Erythroblast (primary cell): ENCODE measurements at places on chromosomes 1 and 21.

GRCh38 chr1:36007741-36008140 lies 76.2 kb upstream of the TEKT2 start:
- no peak for DNase-seq

GRCh38 chr1:186183970-186184628 lies 191.0 kb downstream of the TPR start:
- peak; percentile 10 for DNase-seq

DNA sequence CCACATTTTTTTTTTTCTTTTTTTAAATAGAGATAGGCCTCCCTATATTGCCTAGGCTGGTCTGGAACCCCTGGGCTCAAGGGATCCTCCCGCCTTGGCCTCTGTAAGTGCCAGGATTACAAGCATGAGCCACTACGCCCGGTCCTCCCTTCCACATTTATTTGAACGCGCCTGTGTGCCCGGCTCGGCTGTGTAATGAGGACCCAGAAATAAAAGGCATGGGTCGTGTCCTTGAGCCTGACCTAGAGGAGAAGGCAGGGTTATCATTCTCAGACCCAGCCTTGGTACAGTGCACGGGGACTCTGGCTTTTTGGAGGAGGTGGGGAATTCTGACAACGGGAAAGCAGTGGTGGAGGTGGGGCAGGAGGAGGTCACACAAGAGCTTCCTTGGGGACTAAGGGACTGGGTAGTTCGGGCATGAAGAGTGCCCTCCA lies 841 bp downstream of the CENPF start:
- peak; percentile 52 for DNase-seq

DNA sequence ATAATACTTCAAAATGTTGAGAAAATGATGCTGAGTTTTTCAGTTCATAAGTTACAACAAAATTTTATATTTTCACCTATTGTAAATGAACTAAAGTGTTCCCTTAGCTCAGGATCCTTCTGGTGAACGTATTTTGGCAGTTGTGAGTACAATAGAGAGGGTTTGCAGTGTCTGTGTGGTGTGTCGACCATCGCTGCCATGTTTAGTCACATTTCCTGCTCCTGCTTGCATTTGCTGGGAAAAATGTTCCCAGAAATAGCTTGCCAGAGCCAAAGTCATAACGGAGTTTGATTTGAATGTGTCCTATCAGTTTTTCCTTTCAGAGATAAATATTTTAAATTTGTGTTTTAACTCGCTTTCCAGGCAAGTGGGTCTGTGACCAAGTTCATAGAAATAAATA lies 117.1 kb upstream of the COL6A1 start:
- no peak for DNase-seq

DNA sequence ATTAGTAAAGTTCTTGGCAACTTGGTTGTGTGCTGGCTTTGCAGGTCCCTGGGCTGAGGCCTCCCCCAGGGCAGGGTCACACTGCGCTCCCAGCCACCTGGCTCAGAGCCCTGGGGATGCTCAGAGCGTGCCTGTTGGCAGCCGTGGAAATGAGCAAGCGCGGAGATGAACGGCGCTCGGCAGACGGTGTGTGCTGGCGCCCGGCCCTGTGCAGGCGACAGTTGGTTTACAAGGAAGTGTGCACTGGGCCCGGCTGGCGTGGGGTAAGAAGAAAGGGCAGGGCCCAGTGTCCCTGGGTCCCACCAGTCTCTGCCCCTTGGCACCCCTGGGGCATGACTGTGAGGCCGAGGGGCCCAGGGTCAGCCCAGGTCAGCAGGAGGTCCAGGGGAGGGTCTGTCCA lies 25.7 kb upstream of the PEX10 start:
- no peak for DNase-seq

- DNase-seq, result no peak
Measured at GRCh38 chr1:167166690-167167075, 54.0 kb upstream of the POU2F1 start.

DNA sequence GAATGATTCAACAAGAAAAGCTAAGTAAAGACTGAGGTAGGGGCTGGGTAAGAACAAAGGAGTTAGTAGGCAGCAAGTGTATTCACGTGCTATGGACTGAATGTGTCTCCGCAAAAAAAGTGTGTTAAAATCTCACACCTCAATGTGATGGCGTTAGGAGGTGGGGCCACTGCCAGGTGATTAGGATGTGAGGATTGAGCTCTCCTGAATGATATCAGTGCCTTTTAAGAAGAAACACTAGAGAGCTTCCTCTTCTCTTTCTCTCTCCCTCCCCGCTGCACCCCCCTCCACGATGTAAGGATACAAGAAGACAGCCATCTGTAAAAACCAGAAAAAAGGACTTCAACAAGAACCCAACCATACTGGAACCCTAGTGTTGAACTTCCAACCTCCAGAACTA lies 396.1 kb upstream of the PLXNA2 start:
- DNase-seq, result no peak
